ENCODE measurements at places on chromosomes 5 and 9.
A peak's percentile ranks its signal among the peaks of the same experiment; 100 is the strongest.

DNA sequence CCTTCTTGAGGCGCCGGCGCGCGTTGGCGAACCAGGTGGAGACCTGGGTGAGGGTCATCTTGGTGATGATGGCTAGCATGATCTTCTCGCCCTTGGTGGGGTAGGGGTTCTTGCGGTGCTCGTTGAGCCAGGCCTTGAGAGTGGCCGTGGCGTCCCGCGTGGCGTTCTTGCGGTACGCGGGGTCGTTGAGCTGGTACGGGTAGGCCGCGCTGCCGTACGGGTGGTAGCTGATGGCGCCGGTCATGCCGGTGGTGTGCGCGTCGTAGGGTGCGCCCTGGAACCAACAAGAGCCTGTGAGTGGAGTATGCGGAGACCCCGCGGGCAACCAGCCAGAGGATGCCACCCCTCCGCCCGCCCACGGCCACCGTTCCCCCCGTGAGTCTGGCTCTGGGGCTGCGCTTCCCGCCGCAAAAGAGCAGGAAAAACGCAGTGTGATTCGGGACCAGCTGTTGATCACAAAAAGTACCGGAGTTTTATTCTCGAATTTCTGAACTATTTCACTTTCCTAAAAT is 1.9 kb downstream of the IRX2 start:
- no peak for DNase-seq

DNA sequence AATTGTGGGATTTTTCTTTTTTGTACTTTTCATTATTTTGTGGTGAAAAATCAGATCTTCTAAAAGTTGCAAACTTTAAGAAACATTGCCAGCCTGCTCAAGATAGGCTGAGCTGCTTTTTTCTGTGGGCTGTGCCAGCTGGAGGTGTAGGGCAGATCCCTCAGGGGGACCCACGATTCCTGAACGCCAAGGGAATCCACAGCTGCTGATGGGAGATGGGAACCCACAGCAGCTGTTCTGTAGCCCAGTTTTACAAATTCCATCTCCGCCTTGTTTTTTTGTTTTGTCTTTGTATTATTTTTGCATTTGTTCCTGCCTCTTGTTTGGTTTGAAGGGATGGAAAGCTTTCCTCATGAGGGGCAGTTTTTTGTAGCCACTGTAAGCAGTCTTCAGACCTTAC is 91.0 kb downstream of the WWC1 start:
- DNase-seq: no peak

GRCh38 chr5:39566891-39567290 is 142.1 kb upstream of the DAB2 start:
- no peak for DNase-seq

DNA sequence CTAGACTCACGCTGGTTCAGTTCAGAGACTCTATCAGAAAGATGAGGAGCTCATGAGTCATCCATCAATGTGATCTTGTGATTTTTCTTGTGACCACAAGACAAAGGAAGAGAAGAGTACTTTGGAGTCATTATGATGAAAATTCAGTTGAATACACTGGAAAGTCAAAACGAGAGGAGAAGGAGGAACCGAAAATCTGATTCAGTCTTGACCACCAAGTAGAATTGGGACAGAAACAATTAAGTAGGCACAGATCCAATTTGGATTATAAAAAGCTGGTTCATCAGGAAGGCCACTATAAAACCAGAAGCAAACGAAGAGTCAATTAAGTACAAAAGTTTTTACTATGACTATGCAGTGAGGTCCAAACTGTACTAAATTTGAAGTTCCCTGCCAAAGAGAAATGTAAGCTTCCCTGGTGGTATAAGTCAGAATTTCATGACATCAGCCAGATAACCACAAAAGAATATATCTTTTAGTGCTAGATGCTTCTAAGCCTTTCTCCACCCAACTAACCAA is 90.9 kb downstream of the THBS4 start:
- DNase-seq: no peak

DNA sequence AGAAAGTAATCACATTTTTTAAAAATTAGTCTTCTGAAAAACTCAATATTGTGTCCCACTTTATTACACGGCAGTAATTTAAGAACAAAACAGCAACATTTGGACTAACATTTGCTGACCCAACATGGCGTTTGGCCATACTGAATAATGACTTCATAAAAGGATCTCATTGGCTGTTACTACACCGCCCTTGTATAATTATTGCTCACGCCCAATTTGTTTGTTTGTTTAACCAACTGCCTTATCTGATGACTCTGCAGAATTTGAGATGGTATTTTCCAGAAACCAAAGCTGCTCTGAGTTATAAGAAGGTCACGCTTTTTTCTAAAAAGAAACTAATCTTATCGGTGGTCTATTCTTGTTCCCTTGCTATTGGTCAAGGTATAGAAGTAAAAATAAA is 200.2 kb upstream of the TARS1 start:
- no peak for DNase-seq

DNA sequence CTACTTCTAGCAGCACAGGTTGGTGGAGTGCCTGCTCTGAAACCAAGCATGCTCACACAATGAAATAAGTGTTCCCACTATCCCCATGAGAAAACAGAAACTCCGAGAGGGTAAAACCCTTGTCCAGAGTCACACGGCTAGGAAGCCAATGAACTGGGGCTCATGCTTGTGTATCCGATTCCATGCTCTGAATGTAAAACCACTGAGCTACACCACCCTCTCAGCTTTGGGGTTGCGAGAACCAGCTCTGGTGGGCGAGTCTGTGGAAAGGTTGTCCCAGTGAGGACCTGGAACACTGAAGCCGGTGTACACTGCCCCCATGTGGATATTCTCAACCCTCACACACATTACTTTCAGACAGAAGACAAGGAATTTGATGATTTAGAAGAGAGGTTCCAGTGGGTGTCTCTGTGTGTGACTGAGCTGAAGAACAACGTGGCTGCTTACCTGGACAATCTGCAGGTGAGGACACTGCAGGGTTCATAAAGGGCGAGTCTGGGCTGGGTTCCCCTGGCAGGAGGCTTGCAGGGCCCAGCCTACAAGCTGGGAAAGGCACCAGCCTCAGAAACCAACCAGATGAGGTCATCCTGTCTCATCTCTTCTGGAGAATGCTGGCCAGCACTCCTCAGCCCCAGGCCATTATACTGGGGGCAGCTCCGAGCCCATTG is 37.4 kb downstream of the ARHGEF37 start:
- peak; percentile 64 for DNase-seq

DNA sequence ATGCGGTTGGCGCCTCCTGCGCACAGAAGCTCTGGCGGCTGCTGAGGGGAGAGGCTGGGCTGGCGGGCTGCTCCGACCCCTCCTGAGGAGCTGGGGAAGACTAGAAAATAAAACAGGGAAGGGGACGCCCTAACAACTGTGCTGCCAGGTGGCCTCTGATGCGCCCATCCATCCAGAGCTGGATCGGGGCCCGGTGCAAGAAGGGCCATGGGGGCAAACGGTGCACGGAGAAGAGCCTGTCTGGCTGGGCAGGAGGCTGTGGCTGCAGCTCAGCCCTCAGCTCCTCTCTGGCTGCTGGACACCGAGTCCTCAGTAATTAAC is 21.0 kb upstream of the MRNIP start:
- DNase-seq: no peak

- no peak for DNase-seq
These were observed 375.6 kb downstream of the TUSC1 start for GRCh38 chr9:25302601-25303000.

- DNase-seq: no peak
These were observed 14.9 kb upstream of the NDUFB6 start for GRCh38 chr9:32587901-32588300.

- no peak for DNase-seq
These were observed 147.3 kb downstream of the GADD45G start for GRCh38 chr9:89752154-89752553.

DNA sequence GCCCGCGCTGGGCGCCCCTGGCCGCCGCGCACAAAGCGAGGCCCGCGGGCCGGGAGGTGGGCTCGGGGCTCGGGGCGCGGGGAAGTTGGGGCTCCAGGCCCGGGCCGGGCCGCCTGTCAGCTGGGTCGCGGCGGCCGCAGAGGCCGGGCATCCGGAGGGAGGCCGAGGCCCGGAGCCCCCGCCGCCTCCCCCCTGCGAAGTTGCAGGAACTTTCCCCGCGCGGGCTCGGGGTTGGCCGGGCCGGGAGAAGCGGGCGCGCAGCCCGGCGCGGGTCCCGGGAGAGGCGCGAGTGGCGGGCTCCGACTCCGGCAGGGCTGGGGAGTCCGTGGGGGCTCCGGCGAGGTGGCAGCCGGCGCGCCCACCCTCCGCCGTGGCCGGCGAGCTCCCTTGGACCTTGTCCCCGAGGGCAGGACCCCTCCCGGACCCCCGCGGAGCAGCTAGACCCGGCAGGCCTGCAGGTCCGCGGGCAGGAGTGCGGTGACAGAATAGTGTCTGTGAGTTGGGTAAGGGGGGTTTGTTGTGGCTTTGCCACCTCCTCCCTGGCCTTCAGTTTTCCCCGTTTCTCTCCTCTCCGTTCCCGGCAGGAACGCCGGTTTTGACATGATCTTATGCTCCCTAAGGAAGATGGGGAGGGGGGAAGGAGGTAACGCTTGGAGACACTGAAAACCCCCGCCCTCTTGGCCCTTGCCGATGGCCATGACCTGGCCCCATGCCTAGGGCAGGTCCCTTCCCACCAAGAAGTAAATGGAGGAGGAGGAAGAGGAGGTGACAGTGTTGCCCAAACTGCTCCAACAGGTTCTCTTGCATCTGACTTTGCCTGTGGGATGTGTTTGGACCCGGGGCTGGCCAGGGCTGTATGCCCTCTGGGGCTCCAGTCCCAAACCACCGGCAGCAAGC is 942 bp downstream of the PHF2 start:
- DNase-seq: no peak

- no peak for DNase-seq
These were observed 237.3 kb downstream of the PBX3 start for GRCh38 chr9:125984461-125984860.

GRCh38 chr5:175861337-175862130 is 9.8 kb upstream of the CPLX2 start:
- no peak for DNase-seq

DNA sequence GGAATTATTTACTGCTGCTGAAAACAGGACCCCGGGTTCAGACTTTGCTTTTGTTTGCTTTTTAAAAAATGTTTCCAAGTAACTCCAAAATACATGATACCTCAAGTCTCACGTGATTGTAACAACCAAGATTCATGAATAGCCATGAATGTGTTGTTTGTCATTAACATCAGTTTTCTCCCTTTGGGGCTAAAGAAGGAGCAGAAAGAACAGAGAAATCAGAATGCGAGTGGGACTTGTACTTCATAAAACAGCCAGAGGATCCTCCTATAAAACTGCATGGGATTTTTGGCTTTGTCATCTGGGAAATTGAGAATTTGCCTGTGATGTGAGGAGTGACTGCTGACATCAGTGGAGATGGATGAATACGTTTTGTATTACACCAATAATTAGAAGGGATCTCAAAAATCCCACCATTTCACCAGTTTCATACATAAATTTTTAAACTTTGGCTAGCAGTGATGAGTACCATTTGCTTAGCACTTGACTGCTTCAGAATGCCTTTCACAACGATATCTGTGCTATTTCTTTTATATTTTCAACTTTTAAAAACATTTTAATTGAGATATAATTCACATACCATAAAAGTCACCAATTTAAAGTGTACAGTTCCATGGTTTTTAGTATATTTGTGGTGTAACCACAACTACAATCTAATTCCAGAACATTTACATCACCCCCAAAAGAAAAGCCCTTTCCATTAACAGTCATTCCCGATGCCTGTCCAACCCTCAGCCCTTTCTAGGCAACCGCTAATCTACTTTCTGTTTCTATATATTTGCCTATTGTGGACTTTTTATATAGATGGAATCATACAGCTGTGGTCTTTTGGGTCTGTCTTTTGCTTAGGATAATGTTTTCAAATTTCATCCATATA is 126.9 kb upstream of the ANKRD55 start:
- DNase-seq: no peak

DNA sequence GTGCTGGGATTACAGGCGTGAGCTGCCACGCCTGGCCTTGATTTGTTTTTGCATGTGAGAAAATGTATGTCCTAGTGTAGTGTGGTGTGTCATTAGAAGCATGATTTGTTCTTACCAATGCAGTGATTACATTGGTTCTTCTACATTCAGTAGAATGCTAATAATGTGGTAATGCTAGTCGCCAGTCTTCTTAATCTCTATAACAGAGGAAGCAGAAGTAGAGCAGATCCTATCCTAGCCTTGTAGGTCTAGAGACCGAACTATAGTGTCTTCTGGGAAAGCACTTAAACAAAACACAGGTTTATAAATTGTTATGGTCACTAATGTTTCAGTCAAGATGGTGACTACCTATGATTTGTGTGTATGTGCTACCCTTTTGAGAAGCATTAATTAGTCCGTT is 197.5 kb upstream of the DMRT1 start:
- no peak for DNase-seq

GRCh38 chr5:179164331-179165311 is 104.4 kb downstream of the ZNF354C start:
- DNase-seq: no peak

DNA sequence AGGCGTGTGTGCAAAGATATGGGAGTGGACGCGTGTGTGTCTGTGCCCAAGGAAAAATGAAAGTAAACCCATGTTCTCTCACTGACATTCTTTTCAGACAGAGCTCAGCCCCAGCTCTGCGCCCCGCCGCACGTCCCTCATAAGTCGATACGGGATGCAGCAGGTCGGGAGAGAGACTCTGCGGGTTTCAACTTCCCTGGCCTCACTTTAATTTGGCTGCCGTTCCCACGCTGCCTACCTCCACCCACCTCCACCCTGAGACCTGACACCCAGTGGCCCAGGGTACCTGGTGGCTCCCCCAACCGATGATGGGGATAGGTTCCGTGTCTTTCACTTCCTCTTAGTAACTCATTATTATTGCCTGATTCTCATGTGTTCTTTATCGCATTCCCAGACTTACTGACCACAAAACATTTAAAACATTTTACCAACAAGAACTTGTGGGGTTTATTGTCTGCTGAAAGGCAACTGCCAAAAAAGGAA is 19.4 kb downstream of the LHX2 start:
- DNase-seq: no peak

DNA sequence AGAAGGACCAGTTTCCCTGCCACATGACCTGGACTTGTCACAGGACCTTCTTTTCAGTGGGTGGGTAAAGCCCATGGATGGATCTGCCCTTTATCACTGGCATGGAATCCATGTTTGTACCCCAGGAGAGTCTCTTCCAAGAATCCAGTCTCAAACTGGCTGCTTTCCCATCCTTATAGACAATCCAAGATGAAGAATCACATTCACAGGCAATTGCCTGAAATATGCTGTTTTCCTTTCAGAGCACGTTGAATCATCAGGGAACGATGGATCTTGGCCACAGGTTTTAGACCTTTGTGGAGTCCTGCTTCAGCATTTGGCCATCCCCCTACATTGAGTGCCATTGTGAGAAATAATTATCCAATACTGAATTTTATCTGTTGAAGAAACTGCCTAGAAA is 319.8 kb downstream of the ASTN2 start:
- DNase-seq: no peak

GRCh38 chr5:74051076-74051475 is 425.1 kb downstream of the ARHGEF28 start:
- no peak for DNase-seq

- DNase-seq: peak; percentile 90
These were observed 67.2 kb downstream of the TSSK1B start for GRCh38 chr5:113367586-113367985.

GRCh38 chr5:45796959-45797553 is 100.9 kb upstream of the HCN1 start:
- peak; percentile 8 for DNase-seq
